ENCODE measurements at places on chromosomes 13 and 19. TPM values are rescaled to one million over a fixed set of nuclear protein-coding genes. Genes with fewer than 3 reads are reported as not detected.

The POGLUT2 gene
- polyA plus RNA-seq = 34.6 TPM

The B3GNT8 gene
- 4.0 TPM for polyA plus RNA-seq

The CD37 gene
- polyA plus RNA-seq = 42.9 TPM

DNA sequence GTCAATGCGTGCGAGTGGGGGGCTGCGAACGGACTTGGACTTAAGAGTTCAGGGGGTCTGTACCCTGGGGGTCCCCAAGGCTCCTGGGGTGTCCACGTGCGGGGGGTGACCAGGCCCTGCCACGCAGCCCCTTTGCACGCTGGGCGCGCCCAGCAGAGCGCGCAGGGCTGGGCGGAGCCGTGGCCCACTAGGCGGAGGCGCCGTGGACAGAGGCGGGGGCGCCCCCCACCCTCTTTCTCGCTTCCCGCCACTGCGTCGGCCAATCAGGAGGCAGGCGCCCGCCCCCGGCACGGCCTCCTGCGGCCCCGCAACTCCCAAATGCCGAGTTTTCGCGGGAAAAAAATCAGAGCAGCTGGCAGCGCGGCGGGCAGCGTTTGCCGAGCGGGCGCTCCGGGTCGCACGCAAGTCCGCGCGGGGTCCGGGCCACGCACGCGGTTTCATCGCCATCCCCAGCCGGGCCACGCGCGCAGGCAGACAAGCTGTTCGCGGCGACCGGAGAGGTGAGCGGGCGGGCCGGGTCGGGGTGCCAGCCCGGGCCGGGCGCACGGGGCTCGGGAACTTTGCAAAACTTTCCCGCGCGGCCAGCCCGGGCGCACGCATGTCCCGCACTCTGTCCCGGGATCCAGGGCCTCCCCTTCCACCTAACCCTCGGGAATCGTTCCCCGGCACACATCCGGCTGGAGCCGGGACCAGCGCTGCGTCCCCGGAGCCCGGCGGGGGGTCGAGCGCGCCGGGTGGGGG, at the start of gene UHRF1:
Gene UHRF1, plus strand, starts transcription at position 346 of the 741 bp plus-strand sequence. CDS start 1,385 bp downstream, outside the sequence.
- DNase-seq = no peak

DNA sequence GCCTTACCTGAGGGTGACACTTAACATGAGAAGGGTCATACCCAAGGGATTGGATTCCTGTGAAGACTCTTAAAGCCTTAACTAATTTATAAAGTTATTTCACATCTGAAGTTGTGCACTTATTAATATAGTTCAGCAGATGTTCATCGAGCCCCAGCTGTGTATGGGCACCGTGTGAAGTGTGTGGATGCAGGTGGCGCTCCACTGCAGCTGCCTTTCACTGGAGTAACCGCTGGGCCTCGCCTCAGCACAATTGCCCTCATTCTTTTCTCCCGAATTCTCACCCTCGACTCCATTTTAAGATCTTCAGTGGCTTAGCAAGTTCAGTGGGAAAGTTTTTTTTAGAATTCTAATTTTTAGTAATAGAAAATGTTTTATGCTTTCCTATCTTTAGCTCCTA, 66.2 kb downstream of the DPY19L3 start:
- DNase-seq = no peak

All from right lung (tissue), 10 donors.